Stomach (tissue), 19 donors: ENCODE measurements at places on chromosomes 1 and 21.
A peak's percentile ranks its signal among the peaks of the same experiment; 100 is the strongest.

GRCh38 chr1:41812051-41812450, 106.7 kb downstream of the HIVEP3 start:
- DNase-seq = peak; percentile 79

DNA sequence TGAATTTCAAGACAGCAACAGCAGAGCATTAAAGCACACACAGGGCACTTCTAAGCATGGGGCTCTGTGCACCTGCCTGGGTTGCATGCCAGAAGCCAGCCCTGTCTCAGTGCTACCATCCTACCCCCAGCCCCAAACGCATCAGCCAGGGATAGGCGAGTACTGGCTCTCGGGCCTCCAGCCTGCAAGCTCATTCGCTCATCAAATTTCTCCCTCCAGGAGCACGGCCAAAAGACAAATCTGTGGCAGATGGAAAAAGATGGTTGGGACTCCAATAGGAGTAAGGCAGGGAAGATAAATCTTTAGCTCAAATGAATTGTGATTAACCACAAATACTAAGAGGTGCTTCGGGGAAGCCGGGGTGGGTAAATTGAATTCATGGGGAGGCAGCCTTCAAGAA, 189.6 kb downstream of the KAZN start:
- DNase-seq = peak; percentile 36

DNA sequence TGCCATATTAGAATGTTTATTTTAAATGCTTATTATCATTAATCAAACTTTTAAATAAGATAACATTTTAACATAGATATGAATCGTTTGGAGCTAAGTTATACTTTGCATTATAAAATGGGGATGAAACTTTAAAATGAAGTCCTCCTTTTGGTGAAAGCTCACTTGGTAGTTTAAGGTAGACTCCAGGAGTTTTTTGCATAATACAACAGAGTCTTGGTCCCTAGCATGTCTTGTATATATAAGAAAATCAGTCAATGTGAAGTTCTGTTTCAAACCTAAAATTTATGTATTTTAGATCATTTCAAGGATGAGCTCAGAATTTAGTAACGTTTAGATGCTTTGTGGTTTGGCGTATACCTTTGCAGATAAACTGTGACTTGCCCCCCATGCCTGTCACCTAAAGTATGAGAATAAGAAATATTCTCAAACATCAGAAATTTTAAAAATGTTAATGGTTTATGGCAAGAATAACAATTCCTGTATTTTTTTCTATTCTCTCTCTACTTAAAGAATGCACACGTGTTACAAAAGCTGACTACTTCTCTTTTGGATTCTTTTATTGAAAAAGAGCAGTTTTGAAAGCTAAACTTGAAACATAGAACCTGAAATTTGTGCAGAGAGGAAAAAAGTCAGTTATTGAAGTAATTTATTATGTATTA, 3.8 kb downstream of the NFIA start:
- DNase-seq = no peak

GRCh38 chr1:224333309-224333926, 3.4 kb upstream of the NVL start:
- peak; percentile 83 for DNase-seq

DNA sequence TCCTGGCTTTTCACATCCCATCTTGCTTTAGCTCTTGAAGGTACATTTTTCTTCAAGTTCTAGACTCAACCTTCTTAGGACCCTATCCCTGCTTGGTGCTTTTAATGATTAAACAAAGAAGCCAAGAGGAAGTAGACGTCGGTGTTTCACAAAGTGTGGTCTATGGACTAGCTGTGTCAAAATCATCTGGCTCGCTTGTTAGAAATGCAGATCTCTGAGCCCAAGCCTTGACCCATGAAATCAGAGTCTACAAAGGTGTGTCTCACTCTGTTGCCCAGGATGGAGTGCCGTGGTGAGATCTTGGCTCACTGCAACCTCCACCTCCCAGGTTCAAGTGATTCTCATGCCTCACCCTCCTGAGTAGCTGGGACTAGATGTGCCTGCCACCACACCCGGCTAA, 295.5 kb upstream of the KAZN start:
- no peak for DNase-seq

DNA sequence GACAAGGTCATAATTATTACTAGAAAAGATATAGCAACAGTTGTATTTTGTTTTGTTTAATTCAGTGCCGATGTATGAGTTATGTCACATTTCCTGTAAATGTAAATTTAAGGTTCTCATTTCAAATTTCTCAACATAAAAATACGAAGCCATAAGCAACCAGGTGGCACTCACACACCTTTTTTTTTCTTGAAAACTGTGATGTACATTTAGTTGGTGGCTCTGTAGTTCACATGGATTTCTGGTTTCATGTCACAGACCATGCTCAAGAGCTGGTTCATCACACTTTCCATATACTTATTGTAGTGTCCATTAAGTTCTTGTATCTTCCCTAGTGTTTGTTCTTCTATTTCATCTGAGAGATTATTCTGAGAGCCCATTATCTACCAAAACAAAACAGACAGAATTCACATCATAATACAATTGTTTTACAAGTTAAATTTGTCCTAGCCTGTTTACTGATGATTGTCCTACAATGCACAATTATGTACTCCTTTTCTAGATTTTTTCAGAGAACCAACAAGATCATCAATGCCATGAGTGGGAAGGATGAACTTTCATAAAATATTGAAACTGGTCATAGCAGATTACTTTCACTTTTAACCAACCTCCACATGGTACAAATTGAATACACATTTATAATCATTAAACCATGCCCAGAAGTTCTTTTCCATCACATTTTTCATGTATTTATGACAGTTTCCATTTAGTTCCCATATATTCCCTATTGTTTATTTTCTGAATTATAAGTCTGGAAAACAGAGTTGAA, 17.1 kb downstream of the ATP6V1G3 start:
- DNase-seq = no peak
